Lung (tissue), 17 donors: ENCODE measurements at places on chromosomes 1 and 21. TPM values are rescaled to one million over a fixed set of nuclear protein-coding genes. Genes with fewer than 3 reads are reported as not detected.
A peak's percentile ranks its signal among the peaks of the same experiment; 100 is the strongest.

DNA sequence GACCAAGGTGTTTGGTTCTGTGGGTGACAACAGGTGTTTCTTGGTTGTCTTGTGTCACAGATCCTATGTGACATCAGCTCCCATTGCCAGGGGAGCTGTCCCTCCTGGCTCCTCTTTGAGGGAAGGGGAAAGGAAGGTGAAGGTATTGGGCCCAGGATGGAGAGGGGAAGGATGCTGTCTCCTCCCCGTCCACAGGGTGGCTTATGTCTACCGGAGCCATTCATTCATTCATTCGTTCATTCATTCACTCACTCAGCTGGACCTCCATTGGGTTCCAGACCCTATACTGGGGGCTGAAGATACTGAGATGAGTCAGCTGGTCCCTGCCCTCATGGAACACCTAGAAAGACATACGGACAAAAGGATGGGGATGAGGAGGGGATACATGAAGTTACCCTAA, 38.9 kb downstream of the EPHB2 start:
- peaks cover 11% of the 10 kb centered on the region for H3K4me1 ChIP-seq
- H3K4me3 ChIP-seq = no peak overlapping the region
- no peak overlapping the region for H3K27ac ChIP-seq
- no peaks in the 10 kb centered on the region for H3K27me3 ChIP-seq
- DNase-seq = no peak

DNA sequence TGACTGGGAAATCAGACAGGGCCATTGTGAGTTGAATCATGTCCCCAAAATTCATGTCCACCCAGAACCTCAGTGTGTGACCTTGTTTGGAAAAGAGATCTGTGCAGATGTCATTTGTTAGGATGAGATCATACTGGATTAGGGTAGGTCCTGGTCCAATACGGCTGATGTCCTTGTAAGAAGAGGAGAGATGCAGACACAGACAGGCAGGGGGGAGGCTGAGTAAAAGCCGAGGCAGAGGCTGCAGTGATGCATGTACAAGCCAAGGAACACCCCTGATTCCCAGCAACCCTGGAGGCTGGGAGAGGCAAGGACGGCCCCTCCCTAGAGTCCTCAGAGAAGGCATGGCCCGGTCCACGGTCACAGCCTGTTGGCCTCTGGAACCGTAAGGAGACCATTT, 15.9 kb upstream of the NPPB start:
- no peak for DNase-seq
- H3K36me3 ChIP-seq = no peaks in the 10 kb centered on the region
- no peak overlapping the region for H3K4me3 ChIP-seq
- no peaks in the 10 kb centered on the region for H3K4me1 ChIP-seq

DNA sequence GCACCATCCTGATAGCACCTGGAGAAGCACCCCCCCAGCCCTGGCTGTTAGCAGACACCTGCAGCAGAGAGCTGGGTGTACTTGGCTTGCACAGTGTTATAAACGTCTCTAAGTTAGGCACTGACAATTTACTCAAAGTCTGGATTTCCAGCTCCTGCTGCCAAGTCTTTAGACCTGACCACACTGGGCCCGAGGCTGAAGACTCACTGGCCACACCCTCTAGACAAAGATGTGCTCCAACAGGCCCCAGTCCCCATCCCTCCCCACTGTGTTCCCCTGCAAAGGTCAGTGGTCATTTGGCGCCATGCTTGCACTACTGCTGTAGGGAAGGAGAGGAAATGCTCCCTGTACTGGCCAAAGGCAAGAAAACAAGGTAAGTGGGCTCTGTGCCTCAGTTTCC, 31.1 kb downstream of the PADI6 start:
- H3K27ac ChIP-seq = no peak overlapping the region
- H3K4me1 ChIP-seq = no peaks in the 10 kb centered on the region
- no peak for DNase-seq
- H3K27me3 ChIP-seq = no peaks in the 10 kb centered on the region
- H3K36me3 ChIP-seq = no peaks in the 10 kb centered on the region

DNA sequence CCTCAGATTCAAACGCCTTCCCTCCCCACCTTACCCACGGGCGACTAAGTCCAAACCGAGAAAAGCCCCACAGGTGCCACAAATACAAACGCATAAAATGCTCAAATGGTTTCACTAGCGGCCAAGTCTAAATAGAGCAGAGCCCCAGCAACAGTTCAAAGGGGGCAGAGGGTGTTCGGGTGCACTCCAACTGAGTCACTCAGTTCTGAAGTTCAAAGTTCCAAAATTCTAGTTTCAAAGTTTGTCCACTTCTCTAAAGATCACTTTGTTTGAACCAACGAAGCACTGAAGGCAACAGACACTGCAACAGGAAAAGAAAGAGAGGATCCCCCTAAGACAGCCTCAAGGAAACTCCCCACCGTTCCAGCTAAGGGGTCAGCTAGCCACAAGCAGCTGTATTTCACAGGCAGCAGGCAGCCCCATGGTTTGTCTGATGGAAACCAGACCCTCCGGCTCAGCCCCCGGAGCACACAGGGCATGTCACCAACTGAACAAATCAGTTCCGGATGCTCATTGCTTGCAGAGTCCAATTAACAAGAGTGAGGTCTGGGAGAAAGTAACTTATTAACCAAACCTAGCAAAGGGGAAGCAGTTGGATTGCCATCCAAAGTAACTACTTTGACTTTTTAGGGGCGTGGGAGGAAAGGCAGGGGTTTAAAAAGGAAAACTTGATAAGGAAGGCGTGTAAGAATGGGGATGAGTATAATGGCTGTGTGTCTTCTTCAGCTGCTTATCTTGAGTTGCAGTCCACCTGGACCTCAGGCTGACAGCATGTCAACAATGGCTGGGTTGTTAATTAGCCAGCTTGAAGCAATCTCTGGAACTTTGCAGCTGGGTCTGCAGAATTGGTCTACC, 1423.9 kb upstream of the PRMT6 start:
- no peak overlapping the region for H3K27ac ChIP-seq
- no peak overlapping the region for H3K4me3 ChIP-seq
- H3K27me3 ChIP-seq = no peaks in the 10 kb centered on the region
- H3K36me3 ChIP-seq = no peaks in the 10 kb centered on the region
- peak; percentile 16 for DNase-seq

DNA sequence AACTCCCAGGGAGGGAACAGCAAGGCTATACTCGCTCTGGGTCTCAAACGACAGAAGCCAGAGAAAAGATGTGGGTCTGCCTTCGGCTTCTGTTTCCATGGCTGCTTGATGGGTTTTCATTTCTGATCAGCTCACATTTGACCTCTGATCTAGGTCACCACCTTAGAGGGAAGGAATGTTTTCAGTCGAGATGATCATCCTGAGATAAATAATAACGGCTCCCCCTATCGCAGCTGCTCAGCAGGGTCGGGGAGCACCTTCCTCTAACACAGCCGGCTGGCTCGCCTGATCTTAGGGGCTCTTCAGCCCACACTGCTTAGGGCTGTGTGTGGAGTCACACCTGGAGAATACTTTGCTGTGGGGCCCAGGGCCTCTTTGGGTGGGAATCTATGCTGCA, 53.1 kb upstream of the ZNF648 start:
- no peaks in the 10 kb centered on the region for H3K36me3 ChIP-seq
- no peak overlapping the region for H3K4me3 ChIP-seq
- no peak overlapping the region for H3K27ac ChIP-seq
- no peaks in the 10 kb centered on the region for H3K4me1 ChIP-seq
- DNase-seq = no peak

DNA sequence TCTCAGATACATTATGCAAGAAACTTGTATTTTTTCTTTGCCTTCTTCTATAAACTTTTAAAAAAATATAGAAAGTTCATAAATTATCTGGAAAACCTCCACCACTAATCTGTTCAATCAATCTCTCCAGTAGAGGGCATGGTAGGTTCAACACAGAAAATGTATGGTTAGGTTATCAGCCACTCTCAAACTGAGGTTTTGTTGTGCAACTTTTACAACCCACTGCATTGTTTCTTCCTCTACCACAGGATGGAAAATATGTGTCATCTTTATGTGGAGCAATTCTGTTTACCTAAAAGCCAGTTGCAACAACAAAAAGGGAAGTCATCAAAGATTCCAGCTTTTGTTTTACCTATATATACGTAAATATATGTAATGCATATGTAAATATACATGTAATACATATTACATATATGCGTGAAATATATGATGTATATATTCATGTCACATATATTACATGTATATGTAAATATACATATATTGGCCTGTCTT, 3.0 kb upstream of the RGS2 start:
- peaks cover 15% of the 10 kb centered on the region for H3K36me3 ChIP-seq
- H3K4me3 ChIP-seq = no peak overlapping the region
- H3K27me3 ChIP-seq = no peaks in the 10 kb centered on the region
- no peak for DNase-seq

DNA sequence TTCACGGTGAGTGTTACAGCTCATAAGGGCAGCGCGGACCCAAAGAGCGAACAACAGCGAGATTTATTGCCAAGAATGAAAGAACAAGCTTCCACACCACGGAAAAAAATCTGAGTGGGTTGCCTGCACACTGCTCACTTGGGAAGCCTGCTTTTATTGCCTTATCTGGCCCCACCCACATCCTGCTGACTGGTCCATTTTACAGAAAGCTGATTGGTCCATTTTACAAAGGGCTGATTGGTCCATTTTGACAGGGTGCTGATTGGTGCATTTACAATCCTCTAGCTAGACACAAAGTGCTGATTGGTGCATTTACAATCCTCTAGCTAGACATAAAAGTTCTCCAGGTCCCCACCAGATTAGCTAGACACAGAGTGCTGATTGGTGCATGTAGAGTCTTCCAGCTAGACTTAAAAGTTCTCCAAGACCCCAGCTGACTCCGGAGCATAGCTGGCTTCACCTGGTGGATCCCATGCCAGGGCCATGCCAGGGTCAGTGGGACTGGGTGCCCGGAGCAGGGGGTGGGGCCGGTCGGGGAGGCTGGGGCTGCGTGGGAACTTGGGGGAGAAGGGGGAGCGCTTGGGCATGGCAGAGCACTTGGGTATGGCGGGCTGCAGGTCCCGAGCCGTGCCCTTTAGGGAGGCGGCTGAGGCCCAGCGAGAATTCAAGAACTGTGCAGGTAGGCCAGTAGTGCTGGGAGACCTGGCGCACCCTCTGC, 75.4 kb upstream of the ATP1A1 start:
- H3K27me3 ChIP-seq = no peaks in the 10 kb centered on the region
- no peak for DNase-seq
- H3K4me3 ChIP-seq = no peak overlapping the region
- no peaks in the 10 kb centered on the region for H3K4me1 ChIP-seq
- H3K36me3 ChIP-seq = no peaks in the 10 kb centered on the region

- no peaks in the 10 kb centered on the region for H3K27me3 ChIP-seq
- peaks cover 4% of the 10 kb centered on the region for H3K4me1 ChIP-seq
- H3K36me3 ChIP-seq = no peaks in the 10 kb centered on the region
Measured at GRCh38 chr1:66532214-66532613, 1.7 kb upstream of the SGIP1 start.

- H3K4me3 ChIP-seq = no peak overlapping the region
- H3K4me1 ChIP-seq = no peaks in the 10 kb centered on the region
Measured at GRCh38 chr1:197391303-197392226, 123.5 kb downstream of the CRB1 start.

GRCh38 chr1:238466459-238466858, 575.7 kb upstream of the ZP4 start:
- no peaks in the 10 kb centered on the region for H3K4me1 ChIP-seq
- H3K27me3 ChIP-seq = no peaks in the 10 kb centered on the region
- no peak overlapping the region for H3K4me3 ChIP-seq
- H3K36me3 ChIP-seq = no peaks in the 10 kb centered on the region

S100A11 gene
- 69.4 TPM for total RNA-seq

AHDC1 gene
- 31.8 TPM for total RNA-seq

OR2M3 gene
- total RNA-seq = not detected

HNRNPCL4 gene
- not detected for total RNA-seq

CD5L gene
- total RNA-seq = 6.1 TPM

HPCA gene
- total RNA-seq = 1.3 TPM

DBT gene
- 19.1 TPM for total RNA-seq

PSRC1 gene
- 4.7 TPM for total RNA-seq
